ENCODE measurements at places on chromosomes 6 and 20.

DNA sequence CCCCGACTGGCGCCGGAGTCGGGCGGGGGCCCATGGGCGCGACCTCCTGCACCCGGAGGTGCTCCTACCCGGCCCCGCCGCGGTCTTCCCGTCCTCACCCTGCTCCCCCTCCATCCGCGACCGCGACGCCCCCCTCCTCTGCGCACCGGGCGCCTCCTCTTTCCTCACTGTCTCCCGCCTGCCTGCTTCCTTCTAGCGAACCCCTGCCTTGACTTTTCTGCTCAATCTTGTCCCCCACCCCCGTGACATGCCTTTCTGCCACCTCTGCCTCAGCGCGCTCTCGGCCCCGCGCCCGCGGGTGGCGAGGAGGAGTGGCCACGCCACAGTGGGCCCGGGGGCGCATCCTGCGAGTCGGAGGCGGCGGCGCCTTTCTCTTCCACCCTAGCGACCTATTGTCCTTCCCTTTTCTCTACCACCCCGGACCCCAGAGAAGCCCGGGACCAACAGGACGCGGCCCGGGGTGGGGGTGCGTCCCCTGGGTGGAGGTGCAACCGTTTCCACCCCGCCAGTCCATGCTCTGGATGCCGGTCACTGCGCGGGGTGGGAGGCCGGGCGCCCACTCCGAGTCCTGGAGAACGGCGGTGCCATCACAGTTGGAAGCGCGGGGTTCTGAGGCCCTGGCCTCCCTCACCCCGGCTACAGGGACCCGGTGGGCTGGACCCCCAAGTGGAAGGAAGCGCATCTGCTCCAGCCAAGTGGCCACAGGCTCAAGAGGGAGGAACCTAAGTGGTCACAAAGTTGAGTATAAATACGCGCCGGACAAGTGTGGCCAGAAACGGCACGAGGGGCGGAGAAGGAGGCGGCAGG lies 2.0 kb downstream of the PDE10A start:
- DNase-seq: no peak

GRCh38 chr20:47304287-47304686 lies 52.2 kb downstream of the ZMYND8 start:
- no peak for DNase-seq

DNA sequence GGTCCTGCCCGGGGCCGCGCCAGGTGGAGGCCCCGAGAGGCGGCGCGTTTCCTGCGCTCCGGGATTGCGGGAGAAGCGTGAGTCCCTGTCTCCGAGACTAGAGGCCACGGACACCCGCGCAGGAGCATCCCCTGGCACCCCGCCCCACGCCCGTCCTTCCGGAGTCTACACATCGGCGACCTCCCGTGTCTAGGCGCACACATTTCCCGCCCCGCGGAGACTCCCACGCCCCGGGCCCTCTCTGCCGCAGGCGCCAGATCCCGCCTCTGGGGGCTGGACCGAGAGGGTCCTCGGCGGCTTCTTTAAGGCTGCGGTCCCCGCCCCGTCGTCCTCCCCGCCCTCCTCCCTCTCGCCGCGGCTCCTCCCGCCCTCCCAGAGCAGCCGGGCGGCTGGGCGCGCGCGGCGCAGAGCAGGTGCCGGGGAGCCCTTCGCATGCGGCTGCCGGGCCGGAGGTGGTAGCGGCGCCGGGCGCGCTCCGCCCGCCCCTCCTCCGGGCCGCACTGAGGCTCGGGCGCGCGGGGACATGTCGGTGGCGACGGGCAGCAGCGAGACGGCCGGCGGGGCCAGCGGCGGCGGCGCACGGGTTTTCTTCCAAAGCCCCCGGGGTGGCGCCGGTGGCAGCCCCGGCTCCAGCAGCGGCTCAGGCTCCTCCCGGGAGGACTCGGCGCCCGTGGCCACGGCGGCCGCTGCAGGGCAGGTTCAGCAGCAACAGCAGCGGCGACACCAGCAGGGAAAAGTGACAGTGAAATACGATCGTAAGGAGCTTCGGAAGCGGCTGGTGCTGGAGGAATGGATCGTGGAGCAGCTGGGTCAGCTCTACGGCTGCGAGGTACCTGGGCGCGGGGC lies at the start of gene PPP1R14C:
Gene PPP1R14C, plus strand, starts transcription at position 375 of the 846 bp plus-strand sequence. Its CDS starts 149 bp downstream, at position 524.
- no peak for DNase-seq

- DNase-seq: no peak
Measured at GRCh38 chr6:46743425-46744158, 3.1 kb upstream of the ANKRD66 start.

DNA sequence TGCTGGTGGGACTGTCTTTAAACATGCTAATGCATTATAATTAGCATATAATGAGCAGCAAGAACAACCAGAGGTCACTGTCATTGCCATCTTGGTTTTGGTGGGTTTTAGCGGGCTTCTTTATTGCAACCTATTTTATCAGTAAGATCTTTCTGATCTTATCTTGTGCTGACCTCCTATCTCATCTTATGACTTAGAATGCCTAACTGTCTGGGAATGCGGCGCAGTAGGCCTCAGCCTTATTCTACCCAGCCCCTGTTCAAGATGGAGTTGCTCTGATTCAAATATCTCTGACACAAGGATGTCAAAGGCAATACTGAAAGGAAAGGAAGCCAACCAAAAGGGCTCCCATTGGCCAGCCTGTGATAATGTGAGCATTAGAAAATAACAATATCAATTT lies 29.8 kb upstream of the SEC63 start:
- no peak for DNase-seq

- no peak for DNase-seq
Measured at GRCh38 chr6:144156338-144156737, 6.0 kb downstream of the STX11 start.

- DNase-seq: no peak
Measured at GRCh38 chr6:150622941-150623874, 23.5 kb downstream of the PLEKHG1 start.

- no peak for DNase-seq
Measured at GRCh38 chr6:106003268-106003987, 82.7 kb upstream of the PRDM1 start.

DNA sequence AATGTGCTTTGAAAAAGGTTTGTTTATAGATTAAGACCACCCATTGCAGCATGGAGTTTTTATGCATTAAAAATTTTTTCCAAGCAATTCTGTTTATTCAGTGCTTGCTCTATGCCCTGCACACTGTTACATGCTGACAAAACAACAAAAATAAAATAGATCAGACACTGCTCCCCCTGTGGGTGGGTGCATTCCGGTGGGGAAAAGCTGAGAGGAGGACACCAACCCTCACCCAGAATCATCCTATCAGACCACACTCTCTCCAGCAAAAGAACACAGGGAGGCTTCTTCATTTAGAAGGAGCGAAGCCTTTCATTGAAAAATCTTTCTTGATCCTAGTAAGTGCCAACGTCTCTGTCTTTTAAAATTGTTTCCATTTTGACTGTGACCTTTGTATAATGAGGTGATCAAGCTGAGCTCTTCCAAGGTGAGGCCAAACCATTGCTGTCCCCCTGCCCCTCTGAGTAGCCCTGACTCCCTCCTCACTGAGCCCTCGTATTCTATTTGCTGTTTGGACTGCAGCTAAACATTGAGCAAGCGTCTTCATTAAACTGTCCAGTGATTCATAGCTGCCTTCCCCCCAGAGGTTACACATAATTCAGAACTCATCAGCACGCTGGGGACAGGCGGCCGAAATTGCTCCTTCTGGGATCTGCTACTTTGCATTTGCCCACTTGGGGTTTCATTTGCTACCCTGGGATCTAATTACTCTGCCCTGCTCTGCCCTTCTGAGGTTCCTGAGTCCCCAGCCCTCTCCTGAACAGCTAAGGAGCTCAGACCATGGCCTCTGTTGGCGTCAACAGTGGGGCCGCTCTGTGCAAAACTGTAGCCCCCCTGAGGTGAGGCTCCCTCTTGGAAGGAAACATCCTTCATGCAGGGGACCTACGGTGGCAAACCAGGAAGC lies 102.4 kb downstream of the F13A1 start:
- DNase-seq: no peak

DNA sequence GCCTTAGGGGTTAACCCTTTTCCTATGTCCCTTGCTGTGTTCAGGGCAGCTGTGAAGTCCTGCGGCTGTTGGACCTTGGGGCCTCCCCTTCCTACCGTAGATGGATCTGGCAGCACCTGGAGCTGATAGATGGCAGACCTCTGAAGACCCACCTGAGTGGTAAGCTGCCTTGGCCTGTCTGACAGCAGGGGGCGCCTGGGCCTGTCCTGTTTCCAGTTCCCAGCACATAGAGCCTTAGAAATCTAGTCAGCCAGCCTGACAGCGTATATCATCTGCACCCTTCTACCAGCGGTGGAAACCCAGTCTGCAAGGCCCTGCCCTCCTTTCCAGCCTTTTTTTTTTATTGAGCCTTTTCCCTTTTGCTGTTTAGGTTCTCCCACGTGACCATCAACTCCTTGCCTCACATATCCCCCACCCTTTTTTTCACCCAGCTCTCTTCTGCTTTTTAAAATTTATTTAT lies 26.6 kb downstream of the CNBD2 start:
- DNase-seq: peak; percentile 66

DNA sequence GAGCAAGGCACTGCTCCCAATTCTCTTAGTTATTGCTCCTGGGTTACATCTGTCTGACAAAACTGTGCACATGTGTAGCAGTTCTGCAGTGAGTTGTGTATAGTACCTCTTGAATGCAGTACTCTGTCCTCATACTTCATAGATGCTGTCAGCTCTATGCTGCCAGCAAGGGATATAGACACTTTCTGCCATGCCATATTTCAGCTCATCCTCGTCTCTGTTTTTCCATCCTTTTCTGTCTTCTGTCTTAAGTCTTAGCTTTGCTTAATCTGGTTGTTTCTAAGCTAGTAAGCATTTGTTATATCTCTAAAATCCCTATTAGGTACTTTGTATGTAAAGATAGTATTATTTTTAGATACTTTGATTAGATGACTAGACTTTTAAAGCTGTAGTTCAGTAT lies 76.4 kb downstream of the HIVEP1 start:
- no peak for DNase-seq

- DNase-seq: no peak
Measured at GRCh38 chr20:52190437-52191131, 995 bp downstream of the ZFP64 start.

GRCh38 chr6:91288741-91289140 lies 701.9 kb upstream of the MAP3K7 start:
- DNase-seq: no peak

DNA sequence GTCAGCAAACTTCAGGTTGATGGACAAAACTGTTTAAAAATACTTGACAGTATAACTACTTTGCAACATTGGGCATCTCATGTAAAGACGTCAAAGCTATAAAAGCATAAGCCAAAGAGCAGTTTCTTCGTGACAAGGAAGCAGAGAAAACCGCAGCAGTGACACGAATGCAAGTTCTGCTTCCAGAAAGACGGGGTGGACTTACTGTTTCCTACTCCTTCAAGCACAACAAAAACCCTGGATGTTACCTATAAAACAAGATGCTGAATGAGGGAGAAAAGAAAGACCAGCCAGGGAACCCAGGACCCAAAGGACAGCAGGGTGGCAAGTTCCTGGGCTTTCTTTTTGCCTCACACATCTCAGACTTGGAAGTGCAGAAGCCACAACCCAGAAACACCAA lies 98.0 kb downstream of the DLL1 start:
- no peak for DNase-seq

DNA sequence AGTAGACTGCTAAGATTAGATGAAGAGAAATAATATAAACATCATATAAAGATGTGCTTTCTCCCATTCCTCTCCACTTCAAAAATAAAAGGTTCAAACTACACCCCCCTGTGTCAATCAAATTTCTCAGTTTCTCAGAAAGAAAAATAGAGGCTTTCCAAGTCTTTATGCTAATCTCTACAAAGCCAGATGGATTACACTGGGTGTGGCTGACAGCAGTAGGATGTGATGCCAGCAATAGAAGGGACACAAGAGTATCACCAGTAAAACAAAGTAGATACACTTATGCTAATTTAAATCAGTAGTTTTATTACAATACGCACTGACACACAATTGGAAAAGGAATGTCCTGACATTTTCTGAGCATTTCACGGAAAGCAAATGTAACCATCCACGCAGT lies 353.4 kb downstream of the RNGTT start:
- DNase-seq: no peak

GRCh38 chr6:156917213-156917612 lies 140.0 kb downstream of the ARID1B start:
- no peak for DNase-seq

DNA sequence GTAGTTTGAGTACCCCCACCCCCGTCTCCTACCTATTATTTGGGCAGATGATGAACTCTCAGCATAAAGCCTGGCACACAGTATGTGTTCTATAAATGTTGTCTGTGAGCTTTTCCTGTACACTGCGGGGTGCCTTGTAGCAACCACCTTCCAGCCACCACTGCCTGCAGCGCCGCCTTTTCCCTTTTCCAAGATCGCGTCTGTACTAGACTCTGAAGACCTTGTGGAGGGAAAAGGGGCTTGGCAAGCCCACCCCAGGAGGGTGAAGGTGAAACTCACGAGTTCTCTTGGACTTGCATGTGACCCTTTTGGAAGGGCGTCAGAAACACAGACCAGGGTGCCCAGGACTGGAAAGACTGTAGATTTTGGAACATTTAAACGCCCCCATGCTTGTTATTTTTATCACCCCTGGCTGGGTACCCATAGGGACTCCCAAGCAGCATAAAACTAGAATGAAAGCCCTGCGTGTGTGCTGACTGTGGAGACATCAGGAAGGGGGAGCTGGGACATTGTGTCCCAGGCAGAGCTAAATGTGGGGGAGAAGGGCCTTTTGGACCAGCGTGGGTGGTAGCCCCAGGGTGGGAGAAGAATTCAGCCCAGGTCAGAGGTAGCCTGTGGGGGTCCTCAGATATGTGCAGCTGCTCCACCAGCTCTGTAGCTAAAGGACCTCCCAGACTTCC lies 8.3 kb downstream of the BAK1 start:
- DNase-seq: no peak

GRCh38 chr6:134419716-134420115 lies 101.8 kb upstream of the SGK1 start:
- DNase-seq: no peak

GRCh38 chr20:37276494-37277252 lies 12.8 kb upstream of the MANBAL start:
- no peak for DNase-seq

- no peak for DNase-seq
Measured at GRCh38 chr6:141351721-141352120, 781.0 kb upstream of the GJE1 start.

DNA sequence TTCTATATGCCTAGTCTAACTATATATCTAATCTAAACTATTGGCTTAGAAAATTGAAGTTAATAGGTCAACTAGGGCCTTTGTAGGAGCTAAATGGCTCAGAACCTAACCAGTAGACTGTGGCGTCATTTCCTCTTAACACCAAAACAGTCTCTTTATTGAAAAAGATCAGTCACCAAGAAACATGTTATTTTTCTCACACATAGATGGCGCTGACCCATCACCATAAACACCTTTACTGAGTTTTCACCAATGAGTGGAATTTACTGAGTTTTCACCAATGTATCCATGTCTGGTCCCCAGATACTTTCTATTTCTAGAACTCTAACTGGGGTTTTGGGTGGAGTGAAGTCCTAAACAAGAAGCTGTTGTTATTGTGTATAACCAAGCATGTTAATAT lies 636.0 kb downstream of the BCKDHB start:
- no peak for DNase-seq

GRCh38 chr20:11112832-11113231 lies 439.0 kb upstream of the JAG1 start:
- DNase-seq: no peak

DNA sequence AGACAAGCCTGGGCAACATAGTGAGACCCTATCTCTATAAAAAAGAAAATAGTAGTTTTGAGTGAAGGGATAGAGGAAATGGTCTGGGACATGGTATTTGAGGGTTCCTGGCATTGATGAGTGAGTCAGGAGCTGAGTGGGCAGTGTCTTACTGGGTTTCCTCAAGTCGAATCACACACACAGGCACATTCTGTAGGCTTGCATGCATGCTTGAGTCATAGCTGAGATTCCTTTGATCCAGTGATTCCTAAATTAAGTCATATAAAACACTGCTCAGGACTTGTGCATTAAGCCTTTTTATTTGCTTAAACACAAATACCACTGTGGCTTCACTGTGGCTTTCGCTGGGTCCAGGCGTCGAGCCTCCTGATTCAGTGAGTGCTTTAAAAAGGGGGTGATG lies 71.8 kb upstream of the TMEM181 start:
- no peak for DNase-seq

Data from stimulated activated CD4-positive, alpha-beta T cell treated with anti-CD3 and anti-CD28 coated beads, Interleukin-1b, Interleukin-23, amount 100 ng/mL, for 1 hour (primary cell).